ENCODE measurements at places on chromosomes 2 and 18.

DNA sequence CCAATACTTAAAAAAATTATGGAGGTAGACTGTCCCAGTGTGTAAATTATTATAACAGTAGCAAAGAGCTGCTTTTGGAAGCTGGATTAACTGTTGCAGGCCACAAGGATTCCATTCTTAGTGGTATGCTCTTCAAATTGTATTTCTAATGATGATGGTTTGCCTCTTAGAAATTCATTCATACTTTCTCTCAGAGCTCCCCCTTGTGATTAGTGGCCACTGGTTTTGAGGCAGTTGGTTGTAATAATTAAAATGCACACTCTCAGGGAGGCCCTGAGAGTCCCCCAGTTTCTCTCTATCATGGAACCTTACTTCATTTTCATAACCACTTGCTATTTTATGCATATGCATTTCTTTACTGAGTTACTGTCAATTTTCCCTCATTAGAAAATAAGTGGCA is 122.5 kb downstream of the PLA2R1 start:
- DNase-seq: no peak

DNA sequence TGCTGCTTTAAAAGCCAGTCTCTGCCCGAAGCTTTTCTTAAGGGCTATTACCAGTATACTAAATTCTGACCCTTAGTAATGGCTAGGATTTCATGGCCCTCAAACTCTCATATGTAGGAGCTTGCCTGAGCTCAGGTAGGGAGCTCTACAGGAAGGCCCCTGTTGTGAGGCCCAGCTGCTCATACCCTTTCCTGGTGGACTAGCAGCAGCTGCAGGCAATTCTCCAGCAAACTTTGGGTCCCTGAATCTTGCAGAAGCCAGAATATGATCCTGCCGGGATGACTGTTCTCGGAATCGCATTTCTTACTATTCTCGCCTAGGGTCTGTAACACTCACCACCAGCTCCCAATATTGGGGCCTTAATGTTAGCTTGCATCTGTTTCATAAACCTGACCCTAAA is 106.4 kb upstream of the SERTAD2 start:
- DNase-seq: no peak

DNA sequence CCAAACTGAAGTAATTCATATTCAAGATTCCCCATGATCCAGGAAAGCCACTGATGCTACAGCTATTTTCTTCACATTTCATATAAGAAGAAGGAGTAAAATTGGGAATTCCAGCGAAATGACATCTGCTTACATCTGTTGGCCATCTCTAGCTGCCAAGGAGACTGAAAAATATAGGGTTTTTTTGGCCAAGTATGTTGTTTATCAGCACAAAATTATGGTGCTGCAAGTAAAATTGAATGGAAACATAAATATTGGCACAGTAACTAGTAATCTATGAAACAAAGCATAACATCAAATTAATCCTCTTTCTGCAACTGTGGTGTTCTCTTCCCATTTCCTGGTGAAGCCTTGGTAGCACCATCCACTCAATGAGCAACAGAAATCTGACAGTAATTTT is 649.5 kb upstream of the ZNF804A start:
- no peak for DNase-seq

- DNase-seq: no peak
These were observed 45.0 kb upstream of the ALPP start for GRCh38 chr2:232333361-232334135.

DNA sequence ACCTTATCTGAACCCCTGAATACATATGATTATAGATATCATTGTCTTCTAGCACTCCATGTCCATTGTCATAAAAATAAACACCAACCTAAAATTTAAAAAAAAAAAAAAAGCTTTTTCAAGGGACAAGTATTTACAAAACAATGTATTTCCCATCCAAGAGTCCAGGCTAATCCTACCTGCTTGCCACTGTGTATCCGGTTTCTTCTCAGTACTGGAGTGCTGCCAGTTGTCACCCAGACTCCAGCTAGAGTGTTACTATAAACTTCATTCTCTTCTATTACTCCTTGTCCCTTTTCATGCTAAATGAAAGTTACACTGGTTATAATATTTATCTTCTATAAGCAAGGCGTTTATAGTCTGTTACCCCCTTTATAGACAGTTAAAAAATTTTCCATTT is 35.8 kb downstream of the MSH6 start:
- DNase-seq: no peak

- no peak for DNase-seq
These were observed 165.5 kb downstream of the TMEM247 start for GRCh38 chr2:46644690-46645385.

DNA sequence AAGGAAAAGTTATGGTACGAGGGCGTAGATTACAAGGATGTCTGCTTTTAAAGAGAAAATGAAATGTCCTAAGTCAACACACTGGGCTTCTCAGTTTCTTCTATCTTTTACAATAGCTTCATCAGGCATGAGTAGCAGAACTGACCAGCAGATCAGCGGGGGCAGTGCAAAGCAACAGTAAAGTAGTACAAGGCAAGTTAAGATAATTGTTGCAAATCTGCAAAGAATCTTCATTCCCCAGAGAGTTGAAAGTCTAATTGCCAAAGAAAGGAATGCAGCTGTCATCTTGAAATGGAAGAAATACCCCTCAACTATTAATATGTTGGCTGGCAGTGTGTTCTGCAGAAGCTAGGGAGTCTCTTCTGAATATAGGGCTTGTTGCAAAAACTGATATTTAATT is 60.2 kb upstream of the SLC39A10 start:
- no peak for DNase-seq

GRCh38 chr2:215594766-215595165 is 158.9 kb upstream of the FN1 start:
- DNase-seq: no peak

GRCh38 chr2:21291426-21291825 is 167.7 kb downstream of the TDRD15 start:
- DNase-seq: no peak

GRCh38 chr2:113200736-113201490 is 27.1 kb downstream of the PSD4 start:
- DNase-seq: no peak

DNA sequence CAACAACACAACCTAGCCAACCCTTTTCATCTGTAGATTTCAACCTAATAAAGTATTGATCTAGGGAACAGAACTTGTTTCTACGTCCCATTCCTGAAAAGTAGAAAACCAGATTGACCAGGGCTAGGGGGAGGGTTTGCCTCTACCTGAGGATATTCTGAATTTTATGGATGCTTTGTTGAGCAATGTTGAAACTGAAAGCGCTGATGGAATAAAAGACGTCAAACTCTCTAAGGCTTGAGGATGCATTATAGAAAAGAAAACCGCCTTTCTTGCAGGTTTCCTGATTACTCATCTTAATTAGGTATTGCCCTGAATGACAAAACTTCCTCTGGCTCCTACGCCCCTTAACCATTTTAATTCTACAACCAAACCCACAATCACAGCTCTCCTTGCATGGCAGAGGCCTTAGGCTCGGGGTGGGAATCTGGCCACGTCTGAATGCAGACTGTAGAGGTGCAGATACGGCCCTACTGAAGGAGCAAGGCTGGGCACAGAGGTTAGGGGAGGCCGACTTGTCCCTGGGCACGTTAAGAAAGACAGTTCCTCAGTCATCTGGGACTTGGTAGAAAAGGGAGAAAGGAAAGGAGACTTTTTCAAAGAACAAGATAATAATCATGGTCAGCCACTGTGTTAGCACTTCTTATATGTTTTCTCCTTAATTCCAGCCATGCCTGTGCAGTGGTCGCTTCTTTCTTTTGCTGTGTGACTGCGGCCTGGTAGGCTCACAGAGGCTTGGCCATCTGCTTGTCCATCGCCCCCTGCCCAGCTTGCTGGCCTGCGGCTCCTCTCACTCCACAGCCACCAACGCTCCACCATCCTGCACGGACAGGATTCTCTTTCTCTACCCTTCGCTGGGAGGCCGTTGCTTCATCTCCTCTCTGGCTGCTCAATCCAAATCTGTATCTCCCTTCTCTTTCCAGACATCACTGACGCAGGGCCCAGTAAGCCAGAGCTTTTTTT is 209.5 kb downstream of the VAPA start:
- no peak for DNase-seq

DNA sequence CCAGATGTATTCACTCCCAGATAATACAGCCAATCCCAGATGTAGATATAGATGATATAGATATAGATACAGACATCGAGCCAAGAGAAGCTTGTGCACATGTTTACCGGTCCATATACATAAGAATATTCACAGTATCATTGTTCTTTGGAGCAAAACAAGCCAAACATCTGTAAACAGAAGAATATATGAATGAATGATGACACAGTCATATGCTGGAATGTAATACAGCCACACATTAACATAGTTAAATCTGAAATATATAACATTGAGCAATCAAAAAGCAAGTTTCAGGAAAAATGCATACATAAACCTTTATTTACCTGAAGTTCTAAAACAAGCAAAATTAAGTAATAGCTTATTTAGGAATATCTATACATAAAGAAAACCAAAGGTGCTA is 182.5 kb downstream of the TXNL1 start:
- no peak for DNase-seq

- no peak for DNase-seq
These were observed 1238.0 kb upstream of the NRXN1 start for GRCh38 chr2:52269696-52270485.

DNA sequence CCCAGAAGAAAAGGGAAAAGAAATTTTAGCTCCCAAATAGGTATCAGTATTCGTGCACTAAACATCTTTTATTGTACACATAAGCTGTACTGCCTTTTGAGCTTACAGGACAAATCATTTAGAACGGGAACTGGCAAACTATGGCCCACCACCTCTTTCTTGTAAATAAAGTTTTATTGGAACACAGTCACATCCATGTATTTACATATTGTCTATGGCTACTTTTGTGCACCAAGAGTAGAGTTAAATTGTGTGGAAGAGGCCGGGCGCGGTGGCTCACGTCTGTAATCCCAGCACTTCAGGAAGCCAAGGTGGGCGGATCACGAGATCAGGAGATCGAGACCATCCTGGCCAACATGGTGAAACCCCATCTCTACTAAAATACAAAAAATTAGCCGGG is 5.7 kb downstream of the TM4SF20 start:
- DNase-seq: no peak

- no peak for DNase-seq
These were observed 417.9 kb downstream of the TGIF1 start for GRCh38 chr18:3867864-3868311.

- DNase-seq: no peak
These were observed at the start of gene DLGAP1 for GRCh38 chr18:4455113-4455811. TSS of gene DLGAP1 (minus strand) at chr18:4455307.

GRCh38 chr18:14974576-14974975 is 226.6 kb downstream of the ANKRD30B start:
- DNase-seq: no peak

DNA sequence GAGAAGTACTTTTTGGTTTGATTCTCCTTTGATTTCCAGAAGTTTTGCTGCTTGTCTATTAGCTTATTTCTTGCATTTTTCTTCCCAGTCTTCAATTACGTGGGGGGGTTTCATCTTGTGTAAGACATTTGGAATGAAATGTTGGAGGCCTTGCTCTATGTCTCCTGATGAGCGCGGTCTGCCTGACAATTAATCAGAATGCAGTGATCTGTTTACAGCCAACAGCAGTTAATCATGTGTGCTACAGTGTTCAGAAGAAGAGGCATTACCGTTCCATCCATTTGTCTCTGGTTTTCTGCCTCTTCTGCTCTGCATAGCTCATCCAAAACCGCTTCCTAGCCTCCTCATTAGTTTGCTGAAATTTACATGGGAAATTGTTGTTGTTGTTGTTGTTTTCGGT is 134.4 kb upstream of the ST6GAL2 start:
- DNase-seq: no peak

GRCh38 chr2:227221120-227221519 is 56.7 kb downstream of the COL4A3 start:
- no peak for DNase-seq

- DNase-seq: no peak
These were observed 58.6 kb downstream of the FANCL start for GRCh38 chr2:58182527-58182926.

- no peak for DNase-seq
These were observed 943.9 kb downstream of the EPHA4 start for GRCh38 chr2:220628252-220628651.

DNA sequence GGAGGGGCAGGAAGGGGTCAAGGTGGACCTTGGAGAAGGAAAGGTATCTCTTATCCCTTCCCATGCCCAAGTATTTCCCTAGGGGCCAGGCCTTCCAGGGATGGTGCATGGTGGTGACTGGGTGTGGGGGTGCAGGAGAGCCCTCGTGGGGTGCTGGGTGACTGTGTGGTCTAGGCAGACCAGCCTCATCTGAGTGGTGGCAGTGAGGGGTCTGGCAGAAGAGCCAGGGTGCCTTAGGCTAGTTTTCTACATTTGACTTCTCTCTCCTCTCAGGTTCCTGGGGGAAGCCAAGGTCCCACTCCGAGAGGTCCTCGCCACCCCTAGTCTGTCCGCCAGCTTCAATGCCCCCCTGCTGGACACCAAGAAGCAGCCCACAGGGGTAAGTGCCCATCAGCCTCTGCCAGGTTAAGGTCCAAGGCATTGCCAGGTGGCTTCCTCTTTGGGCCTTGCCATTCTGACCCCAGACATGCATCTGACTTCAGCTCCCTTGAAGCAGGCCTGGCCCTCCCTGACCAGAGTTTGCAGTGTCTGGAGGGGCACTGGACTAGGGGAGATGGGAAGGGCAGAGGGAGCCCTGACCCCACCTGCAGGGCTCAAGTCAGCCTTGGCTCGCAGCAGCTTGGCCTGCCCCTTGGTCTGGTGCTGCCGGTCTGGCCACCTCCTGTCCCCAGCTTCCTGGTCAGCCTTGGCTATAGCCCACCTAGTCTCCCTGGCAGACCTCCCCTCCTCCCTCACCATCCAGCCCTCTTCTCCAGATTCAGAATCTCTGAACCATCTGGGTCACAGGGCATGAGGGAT is 49.8 kb downstream of the DYSF start:
- DNase-seq: no peak

- DNase-seq: no peak
These were observed 44.5 kb downstream of the DNER start for GRCh38 chr2:229669841-229670240.

GRCh38 chr2:168189835-168190569 is 57.4 kb downstream of the STK39 start:
- no peak for DNase-seq

- DNase-seq: no peak
These were observed 750.0 kb upstream of the ID2 start for GRCh38 chr2:7931808-7932207.

GRCh38 chr2:143476336-143477087 is 347.3 kb downstream of the ARHGAP15 start:
- DNase-seq: no peak

DNA sequence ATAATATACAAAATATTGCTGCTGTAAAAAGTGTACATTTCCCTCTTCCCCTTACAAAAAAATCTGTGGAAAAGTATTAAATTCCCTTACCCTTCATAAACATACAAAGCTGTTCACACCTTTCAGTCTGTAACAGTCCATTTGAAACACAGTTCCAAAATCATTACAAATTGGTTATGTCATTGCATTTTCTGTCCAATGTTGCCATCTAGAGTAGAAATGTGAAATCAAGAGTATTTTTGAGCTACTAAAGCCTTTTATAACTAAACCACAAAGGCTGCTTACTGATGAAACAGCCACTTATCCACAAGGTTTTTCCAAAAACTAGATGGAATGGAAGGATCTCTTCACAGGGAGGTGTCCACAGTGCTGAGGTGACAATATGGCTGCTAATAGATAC is 72.5 kb downstream of the SS18 start:
- no peak for DNase-seq

Data from stimulated activated CD4-positive, alpha-beta T cell treated with anti-CD3 and anti-CD28 coated beads, Interleukin-12 subunit alpha, Interleukin-12 subunit beta, amount 100 ng/mL, for 24 hours (primary cell).